Fibroblast of skin of back (primary cell): ENCODE measurements at places on chromosomes 1 and 21.

DNA sequence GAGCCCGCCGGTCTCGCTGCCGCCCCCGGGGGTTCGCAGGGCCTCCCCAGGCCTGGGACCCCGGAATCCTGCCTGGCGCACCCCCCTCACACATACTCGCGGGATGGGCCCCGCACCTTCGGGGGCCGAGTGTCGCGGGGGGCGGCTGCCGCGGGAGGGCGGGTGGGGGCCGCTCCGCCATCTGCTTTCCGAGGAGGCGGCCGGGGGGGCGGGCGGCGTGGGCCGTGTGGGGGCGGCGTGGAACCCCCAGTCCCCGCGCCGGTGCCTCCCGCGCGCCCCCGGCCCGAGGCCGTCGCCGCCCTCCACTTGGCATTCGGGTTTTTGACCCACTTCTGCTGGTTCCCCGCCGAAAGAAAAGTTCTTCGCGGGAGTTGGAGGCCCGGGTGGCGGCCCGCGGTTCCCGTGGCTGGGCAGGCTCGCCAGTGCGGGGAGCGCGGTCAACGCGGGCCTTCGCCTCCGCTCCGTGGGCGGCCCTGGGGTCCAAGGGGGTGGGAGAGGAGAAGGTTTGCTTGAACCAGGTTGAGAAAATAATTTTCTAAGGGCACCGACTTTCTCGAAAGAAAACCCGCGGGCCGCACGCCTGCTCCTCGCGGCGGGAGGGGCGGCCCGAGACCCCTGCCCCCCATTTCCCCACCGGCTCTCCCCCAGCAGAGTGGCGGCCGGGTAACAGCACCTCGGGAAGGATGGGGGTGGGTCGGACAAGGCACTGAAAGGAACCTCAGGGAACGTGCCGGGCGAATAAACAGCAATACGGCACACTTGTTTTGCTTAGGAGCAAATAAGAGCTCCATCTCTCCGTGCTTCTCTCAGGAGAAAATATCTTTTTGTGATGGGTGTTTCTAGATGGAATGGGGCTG, 1.6 kb downstream of the PHF13 start:
- DNase-seq = no peak

GRCh38 chr21:21163904-21164303, 165.7 kb downstream of the NCAM2 start:
- peak; percentile 74 for DNase-seq

- DNase-seq = no peak
Observed at GRCh38 chr1:30541721-30542485, 181.5 kb downstream of the MATN1 start.

DNA sequence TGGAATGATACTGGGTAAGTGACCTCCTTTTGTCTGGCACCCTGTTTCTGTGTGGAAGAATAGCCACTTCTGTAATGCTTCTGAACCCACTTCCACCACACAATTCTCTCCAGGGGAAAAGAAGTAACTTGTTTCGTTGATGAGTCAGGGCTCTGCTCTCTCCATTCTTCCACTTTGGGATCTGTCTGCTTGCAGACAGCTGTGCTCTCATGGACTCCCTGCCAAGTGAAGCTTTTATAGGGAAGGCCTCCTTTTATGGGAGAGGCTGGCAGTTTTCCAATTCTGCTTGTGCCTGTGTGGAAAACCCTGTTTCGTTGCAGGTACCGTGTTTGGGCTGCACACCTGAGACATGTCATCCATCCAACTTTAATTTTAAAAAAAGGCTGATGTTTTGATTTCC, 130.7 kb downstream of the GIPC2 start:
- peak; percentile 87 for DNase-seq

- no peak for DNase-seq
Observed at GRCh38 chr1:223030871-223031400, 112.1 kb downstream of the TLR5 start.

- no peak for DNase-seq
Observed at GRCh38 chr1:228156515-228156881, 6.8 kb downstream of the GJC2 start.

GRCh38 chr1:62891956-62892562, 108.1 kb downstream of the ATG4C start:
- DNase-seq = no peak

DNA sequence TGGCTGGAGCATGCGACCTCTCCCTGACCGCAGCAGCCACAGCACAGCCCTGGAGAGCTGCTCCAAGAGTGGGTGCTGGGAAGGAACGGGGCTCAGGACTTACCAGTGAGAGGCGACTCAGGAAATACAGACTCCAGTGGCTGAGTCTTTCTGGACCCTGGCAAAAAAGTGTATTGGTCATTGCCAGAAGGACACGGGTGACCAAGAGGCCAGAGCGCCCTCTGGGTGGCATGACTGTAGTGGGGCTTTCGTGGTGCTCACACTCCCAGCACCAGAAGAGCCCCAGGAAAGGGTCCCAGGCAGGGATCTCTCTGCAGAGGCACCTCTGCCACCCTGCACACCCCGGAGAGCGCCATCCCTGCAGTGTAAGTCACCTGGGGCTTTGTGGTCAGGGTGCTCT, 8.9 kb upstream of the PRDM16 start:
- DNase-seq = no peak

GRCh38 chr1:3504151-3504821, 49.8 kb downstream of the ARHGEF16 start:
- peak; percentile 79 for DNase-seq

DNA sequence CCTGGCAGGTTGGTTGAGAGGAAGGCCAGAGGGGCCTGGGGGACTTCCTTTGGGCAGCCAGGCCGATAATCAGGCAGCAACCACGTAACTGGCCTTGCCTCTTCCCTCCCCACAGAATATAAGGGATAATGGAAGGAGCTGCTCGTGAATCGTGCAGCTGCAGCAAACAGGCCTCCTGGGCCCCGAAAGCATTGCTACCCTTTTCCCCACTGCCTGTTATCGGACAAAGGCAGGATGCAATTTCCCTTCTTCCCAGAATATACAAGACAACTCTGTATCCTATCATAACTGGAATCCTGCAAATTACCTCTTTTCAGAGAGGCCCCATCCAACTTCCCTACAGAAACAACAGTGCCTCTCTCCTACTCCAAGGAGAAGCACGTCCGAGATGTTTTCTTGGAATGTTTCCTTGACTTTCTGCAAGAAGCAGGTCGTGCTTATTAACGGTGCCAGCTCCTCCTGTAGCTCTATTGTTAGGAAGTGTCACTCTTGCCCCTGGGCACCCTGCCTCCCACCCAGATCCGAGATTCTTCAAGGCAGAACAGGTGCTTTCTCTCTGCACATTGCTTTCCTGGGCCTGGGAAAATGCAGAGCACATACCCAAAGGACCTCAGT, 106.0 kb upstream of the TIAM1 start:
- DNase-seq = no peak

DNA sequence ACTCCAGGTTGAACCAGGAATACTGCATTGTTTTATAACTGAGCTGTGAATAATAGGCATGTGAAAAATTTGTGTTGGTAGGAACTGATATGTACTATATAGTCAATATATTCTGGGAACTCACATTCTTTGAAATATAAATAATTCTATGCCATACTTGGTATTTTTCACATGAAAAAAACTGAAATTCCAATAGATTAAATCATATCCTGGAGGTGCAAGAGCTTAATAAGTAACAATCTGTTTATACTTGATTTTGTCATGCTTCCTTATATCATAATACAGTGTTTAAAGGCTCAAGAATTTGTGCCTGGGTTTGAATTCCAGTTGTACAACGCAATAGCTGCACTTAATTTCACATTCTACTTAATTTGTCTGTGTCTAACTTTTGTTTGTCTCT, 387.0 kb downstream of the USP25 start:
- DNase-seq = peak; percentile 92

DNA sequence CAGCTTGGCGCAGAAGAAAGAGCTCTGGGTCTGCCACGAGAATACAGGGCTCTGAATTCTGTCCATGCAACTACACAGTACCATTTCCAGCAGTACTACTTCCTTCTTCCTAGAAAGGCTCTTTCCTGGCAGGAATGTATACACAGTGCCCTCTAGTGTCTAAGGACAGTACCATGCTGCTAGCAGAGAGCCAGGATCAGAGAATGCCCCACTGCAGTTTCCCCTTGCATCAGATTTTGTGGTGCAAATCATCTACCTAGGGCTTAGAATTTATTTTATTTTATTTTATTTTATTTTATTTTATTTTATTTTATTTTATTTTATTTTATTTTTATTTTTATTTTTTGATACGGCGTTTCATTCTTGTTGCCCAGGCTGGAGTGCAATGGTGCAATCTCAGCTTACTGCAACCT, 50.8 kb downstream of the PAX7 start:
- DNase-seq = peak; percentile 44

GRCh38 chr1:2880812-2881295, 79.4 kb upstream of the TTC34 start:
- no peak for DNase-seq

- no peak for DNase-seq
Observed at GRCh38 chr1:4016351-4017130, 116.5 kb upstream of the C1orf174 start.

DNA sequence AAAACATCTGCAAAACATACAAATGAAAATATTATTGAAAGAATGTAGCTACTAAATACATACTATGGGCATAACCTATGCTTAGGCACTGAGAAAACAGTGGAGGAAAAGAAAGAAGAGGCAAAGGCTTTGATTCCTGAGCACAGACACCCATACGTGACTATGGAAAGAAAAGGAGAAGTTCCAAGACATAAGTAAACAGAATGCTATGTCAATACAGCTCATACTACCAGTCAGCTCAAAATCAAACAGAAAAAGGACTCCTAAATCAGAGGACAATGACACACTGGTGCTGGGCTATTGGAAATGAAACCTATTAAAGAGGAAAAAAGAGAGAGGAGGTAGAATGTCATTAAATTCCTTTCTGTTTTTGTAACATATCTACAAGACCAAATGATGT, 225.4 kb downstream of the SMYD3 start:
- DNase-seq = no peak

GRCh38 chr1:42146626-42147320, 6.4 kb upstream of the GUCA2B start:
- DNase-seq = peak; percentile 46

- no peak for DNase-seq
Observed at GRCh38 chr1:205356440-205357139, at the start of gene KLHDC8A. KLHDC8A (minus strand) TSS chr1:205356922; CDS start chr1:205343604, 13,318 bp downstream.

DNA sequence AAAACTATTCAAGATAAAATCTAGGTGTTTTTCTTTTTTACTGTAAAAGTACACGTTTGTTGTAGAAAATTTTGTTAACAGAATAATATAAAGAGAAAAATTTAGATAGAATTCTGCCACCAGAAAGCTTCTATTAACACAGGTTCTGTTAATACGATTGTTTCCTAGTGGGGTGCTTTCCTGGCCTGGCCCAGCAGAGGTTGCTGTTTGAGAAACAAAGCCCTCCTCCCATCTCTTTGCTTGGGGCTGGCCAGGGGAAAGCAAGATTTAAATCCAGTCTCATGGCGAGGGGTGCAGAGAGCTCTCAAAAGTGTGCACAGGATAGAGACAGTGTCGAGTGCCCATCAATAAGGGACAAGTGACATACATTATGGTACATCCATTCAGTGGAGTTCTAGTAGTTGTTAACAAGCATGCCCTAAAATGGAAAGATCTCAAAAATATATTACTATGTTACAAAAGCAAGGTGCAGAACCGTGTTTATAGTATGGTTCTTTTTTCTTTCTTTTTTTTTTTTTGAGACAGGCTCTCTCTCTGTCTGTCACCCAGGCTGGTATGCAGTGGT, 14.6 kb upstream of the ACBD3 start:
- DNase-seq = no peak

DNA sequence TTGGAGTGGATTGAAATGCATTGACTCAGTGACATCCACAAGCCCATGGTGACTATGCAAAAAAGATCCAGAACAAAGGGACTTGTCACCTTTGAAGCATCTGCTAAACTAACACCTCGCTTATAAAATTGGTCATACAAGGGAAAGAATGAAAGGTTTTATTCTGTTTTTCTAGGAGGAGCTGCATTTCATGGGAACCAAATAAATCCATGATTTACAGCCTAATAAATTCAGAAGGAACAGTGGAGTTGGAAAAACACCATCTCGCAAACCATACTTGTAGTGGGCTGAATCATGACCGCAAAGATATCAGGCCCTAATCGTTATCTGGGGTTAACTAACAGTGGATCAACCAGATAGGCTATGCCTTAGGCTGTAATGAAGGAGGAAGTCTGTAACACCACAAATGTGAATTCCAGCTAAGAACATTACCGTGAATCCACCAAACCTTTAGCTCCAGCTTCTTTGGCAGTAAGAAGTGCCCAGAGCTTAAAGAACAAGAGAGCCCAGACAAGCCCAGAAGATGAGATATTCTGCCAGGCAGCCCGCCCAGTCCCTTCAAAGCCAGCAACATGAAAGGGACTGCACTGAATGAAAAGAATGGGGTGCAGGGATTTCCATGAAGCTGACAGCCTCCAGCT, 27.4 kb downstream of the RSPH1 start:
- no peak for DNase-seq

DNA sequence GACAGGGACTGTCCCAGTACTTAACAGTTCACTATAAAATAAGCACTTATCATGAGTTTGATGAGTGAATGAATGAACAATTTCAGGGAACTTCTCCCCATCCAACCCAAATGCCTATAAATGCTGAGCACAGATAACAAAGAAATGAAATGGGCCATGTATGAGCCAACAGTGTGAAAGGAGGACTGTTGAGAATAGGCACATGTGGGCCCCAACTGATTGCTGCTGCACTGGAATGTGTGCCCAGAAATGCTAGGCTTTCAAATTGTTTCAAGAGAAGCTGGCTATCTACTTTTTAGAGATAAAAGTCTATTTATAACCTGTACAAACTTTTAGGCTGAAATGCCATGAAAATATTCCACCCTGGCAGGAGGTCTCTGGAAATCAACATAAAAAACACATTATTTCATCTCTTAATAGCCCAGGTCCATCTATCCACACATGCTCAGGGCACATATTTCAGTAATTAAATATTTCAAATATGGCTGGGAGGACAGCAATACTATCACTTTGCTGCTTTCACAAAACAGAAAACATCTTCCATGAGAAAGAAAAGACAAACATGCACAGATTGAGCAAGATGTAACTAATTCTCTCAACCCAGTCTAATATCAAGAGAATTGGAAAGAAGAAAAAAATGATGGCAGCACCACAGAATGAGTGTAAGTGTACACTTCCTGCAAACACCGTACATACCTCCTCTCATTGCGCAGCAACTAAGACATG, 49.8 kb downstream of the COLGALT2 start:
- DNase-seq = peak; percentile 26

DNA sequence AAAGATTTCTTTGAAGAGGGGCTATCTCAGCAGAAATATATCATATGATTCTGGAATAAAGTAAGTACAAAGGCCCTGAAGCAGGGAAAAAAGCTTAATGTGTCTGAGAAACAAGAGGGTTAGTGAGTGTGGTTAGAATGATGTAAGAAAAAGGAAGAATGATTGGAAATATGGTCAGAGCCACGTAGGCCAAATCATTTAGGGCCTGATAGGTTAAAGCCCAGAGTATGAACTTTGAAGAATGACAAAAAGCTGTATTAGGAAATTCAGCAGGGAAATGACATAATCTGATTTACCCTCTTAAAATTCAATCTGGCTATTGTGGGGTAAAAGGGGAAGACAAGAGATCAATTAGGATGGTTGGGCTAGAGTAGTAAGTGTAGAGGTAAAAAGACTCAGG, 69.0 kb upstream of the MUTYH start:
- no peak for DNase-seq

- DNase-seq = peak; percentile 58
Observed at GRCh38 chr1:204151552-204152309, at the start of gene ETNK2. ETNK2 (minus strand) TSS chr1:204152044; CDS start chr1:204151852, 192 bp downstream.

GRCh38 chr1:69747207-69747606, 179.5 kb downstream of the LRRC7 start:
- peak; percentile 36 for DNase-seq
